ENCODE measurements at places on chromosomes 5 and 9.

- DNase-seq: no peak
Observed at GRCh38 chr5:54760182-54760935, 225.0 kb downstream of the ESM1 start.

DNA sequence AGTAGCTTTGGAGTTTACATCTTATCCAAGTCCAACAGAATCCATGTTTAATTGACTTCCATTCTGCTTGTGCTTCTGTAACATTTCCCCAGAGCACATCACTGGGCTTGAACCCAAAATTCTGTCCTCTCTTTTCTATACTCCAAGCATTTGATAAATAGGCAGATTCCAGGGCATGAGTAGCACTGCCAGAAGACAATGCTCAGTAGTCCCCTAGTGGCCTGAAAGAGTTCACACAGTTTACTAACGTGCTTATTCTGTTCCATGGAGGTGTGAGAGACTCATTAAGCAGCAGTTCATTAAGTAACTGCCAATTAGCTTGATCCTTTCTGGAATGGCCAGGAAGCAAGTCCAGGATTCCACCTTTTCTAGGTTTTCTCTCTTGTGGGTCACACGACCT is 9.4 kb upstream of the GABRA6 start:
- DNase-seq: peak; percentile 1

GRCh38 chr9:70534471-70534870 is 120.0 kb upstream of the KLF9 start:
- DNase-seq: no peak

DNA sequence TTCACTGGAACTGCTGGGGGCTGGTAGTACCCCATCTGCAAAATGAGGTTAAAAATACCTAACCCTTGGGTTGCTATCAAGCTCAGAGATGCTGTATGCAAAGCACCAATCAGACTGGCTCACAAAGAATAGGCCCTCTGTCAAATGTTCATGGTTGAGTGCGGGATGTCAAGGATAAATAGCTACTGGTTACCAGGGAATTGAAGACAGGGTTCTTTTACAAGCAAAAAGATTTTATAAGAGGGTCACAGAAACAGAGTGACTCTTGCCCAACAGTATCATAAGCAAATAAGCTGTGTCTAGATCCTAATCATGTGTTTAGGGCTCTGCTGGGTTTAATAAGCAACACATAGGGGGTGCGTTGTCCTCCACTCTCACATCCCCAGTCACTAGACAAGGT is 11.9 kb downstream of the SYK start:
- no peak for DNase-seq

GRCh38 chr5:164532235-164532900 is 1026.9 kb downstream of the MAT2B start:
- DNase-seq: peak; percentile 28

GRCh38 chr5:96157077-96157780 is 195.6 kb upstream of the ELL2 start:
- no peak for DNase-seq

- no peak for DNase-seq
Observed at GRCh38 chr9:22331533-22331932, 115.1 kb upstream of the DMRTA1 start.

DNA sequence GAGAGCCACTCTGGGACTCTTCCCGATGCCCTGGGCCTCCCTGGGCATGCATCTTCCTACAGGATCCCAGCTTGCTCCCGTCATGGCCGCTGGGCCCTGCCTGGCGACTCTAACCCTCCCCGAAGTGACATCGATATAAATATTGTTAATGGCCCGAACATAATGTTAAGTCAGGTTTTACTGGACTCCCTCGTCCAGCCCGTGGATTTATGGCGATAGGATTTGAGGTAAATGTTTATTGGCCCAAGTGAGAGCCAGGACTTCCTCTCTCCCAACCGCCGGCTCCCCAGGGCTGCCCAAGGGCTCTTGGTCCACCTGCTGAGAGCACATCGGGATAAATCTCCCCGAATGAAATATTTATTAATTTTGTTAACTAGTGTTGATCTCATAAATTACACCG is 246.3 kb downstream of the PBX3 start:
- no peak for DNase-seq

GRCh38 chr5:18113721-18114120 is 479.5 kb downstream of the TAF11L14 start:
- peak; percentile 34 for DNase-seq

GRCh38 chr5:52878656-52879055 is 90.9 kb downstream of the ITGA1 start:
- no peak for DNase-seq

GRCh38 chr9:1550636-1551035 is 464.5 kb upstream of the SMARCA2 start:
- no peak for DNase-seq

DNA sequence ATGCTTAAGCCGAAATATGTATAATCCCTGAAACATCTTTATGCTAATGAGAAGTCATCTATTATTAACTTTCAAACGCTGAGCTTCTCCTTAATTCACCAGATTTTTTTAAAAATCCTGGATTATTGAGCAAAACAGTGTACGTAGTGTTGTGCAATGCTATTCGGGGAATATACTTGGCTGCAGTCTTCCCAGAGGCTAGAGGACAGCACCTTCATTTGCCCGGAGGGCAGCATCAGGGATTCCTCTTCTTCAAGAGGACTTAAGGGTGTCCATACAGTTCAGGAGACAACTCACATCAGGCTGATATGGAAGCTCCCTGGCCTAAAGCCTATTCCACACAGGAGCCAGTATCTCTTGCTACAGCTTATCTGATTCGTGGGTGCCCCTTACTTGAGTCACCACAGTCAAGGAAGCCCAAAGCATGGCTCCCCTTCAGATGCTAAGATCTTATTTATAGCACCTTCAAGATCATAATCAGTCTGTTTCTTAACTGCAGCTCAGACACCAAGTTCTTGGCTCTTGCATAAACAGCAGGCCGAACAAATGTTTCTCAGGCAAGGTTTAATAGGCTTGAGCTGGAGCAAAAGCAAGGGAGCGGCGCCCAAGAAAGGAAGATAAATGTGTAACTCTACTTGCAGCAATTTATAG is 29.4 kb downstream of the NUTM2F start:
- no peak for DNase-seq

DNA sequence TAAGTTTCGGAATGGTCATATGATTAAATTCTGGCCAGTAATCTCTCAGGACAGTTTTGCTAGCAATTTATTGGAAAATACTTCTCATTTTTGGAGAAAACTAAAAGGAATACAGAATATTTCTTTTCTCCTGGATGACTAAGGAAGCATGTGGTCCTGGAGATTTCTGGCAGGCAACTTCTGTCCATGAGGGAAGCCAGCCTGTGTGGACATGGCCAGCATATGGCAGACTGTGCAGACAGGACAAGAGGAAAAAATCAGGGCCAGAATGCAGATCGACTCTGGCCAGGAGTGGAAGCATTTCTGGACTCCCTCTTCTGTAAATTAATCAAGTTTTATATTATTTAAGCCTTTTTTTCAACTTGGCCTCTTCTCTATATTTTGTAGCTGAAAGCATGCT is 100.4 kb upstream of the CDH18 start:
- DNase-seq: peak; percentile 81

DNA sequence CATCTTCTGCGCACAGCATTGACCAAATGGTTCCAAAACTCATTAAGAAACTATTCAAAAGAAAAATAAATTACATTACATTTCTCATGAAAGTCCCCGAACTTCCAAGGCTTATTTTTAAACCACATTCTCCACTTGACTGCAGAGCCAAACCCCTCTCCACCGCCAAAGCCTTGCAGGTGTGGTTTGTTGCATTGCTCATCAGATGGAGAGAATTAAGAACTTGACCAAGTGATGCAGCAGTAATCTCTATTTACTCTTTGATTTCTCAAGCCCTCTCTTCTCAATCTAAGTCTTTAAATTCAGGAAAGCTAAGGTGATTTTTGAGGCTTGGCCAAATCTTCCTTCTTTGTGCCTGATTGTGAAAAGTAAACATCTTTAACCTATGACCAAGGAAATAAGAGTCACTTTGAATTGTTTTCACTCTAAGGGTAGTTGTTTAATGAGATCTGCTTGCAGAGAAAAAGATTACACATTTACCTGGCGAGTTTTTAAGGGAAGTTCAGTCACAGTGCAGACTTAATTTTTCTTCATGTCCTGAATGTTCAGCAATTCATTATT is 290.5 kb upstream of the ITGA1 start:
- no peak for DNase-seq

GRCh38 chr5:38078161-38078560 is 180.2 kb upstream of the EGFLAM start:
- no peak for DNase-seq

DNA sequence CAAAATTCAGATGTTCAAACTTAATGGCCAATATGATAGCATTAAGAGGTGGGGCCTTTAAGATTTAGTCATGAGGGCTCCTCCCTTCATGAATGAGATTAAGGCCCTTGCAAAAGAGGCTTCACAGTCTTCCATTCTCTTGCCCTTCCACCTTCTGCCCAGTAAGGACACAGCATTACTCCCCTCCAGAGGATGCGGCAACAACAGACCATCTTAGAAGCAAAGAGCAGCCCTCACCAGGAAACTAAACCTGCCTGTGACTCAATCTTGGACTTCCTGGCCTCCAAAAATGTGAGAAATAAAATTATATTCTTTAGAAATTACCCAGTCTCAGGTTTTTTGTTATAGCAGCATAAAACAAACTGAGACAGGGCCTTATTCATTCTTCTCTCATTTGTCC is 8.2 kb downstream of the AP3B1 start:
- no peak for DNase-seq

DNA sequence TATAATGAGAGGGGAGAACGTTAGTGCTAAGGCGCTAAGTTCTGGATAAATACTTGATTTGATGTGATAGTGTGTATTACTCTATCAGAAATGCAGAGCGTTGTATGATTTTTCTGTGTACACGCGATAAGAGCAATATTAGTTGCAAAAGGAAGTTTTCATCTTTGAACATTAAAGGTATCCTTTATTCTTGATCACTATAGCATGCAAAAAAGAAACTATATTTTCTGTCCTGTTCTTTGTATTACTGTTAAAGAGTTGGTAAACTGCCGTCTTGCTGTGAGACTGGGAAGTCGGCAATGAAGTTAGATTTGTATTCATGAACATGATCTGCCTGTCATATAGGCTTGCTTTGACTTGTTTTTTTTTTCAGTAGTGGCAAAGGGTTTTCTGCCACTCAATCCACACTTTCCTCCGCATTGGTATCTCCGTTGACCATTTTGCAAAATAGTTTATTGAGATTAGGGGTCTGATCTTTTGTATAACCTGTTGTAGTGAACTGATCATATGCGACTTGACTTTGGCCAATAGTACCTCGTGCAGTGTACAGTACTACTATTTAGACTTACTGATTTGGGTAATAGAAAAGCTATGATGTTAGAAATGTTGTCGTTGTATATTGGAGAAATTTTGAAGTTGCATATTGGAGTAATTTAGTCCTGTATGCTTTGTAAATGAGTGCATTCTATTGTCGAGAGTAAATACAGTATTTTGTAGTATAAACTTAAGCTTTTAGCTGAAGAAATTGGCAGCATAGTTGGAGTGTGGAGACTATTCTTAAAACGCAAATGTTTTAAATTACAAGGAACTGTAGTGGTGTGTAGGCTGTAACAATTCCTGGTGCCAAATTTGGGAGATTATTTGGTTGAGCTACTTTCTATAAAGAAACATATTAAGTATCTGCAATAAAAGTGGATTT is 1.7 kb downstream of the DENND4C start:
- DNase-seq: no peak

- DNase-seq: no peak
Observed at GRCh38 chr5:131406975-131407638, 143.3 kb downstream of the CDC42SE2 start.

DNA sequence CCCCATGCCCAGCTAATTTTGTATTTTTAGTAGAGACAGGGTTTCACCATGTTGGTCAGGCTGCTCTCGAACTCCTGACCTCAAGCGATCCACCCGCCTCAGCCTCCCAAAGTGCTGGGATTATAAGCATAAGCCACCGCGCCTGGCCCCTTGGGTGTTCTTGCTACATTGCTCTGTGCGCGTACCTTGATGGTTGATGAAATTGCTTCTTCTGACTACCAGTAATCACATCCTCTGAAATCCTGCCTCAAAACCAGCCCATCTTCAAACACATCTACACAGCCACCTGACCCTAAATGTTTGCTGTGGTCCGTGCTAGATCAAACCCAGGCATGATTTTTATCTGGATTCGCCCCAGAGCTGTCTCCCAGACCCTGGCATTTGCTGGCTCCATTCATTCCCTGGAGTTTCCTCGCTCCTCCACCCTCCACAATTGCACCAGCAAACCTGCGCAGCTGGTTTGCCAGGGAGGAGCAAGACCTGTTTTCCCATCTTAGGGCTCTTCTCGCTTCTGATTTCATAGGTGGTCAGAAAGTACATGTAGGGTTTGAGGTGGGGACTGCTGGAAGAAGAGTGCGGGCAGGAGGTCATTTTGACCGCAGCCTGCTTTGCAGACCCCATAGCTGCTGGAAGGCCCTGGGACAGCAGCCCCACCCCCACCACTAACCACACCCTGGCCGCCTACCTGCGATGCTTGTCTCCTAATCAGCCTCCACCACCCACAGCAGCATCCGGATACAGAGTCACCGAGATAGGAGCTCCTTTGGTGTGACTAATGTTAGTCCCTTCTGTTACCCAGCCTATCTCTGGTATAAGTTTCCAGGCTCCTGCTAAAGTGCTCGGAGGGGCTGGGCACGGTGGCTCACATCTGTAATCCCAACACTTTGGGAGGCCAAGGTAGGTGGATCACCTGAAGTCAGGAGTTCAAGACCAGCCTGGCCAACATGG is 22.7 kb downstream of the SWI5 start:
- no peak for DNase-seq

- peak; percentile 98 for DNase-seq
Observed at GRCh38 chr9:127021664-127022363, 100.6 kb downstream of the ANGPTL2 start.

GRCh38 chr5:143691945-143692290 is 120.0 kb upstream of the HMHB1 start:
- DNase-seq: peak; percentile 90

- DNase-seq: no peak
Observed at GRCh38 chr5:117461403-117461802, 886.8 kb upstream of the SEMA6A start.

DNA sequence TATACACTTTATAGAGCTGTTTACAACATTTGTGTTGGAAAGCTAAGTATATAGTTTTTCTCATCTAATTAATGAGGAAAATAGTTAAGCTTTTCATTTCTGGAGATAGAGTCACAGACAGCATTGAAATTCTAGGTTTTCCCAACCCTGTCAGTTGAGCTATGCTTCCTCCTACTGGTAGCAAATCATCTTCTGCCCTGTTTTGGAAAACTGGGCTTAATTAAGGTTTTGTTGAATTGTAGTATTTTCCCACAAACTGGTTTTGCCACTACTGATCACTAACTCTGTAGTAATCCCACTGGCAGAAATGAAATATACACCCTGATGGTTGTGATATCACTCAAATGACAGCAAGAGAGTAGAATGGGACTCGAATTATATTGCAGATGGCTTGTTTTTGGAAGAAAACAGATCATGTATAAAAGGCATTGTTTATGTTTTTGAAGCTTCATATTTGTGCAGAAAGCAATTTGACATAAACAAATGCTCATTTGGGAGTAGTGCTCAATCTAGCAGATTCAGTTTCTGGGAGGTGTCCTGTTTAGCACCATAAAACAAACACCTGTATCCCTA is 46.6 kb downstream of the CD180 start:
- peak; percentile 65 for DNase-seq

GRCh38 chr5:101174981-101175380 is 271.9 kb upstream of the ST8SIA4 start:
- DNase-seq: no peak

Measured in lung (tissue), 17 donors.